GM20000 (cell line): ENCODE measurements at places on chromosomes 1 and 21.

GRCh38 chr1:159866066-159866465 lies 3.6 kb upstream of the VSIG8 start:
- no peak for DNase-seq

DNA sequence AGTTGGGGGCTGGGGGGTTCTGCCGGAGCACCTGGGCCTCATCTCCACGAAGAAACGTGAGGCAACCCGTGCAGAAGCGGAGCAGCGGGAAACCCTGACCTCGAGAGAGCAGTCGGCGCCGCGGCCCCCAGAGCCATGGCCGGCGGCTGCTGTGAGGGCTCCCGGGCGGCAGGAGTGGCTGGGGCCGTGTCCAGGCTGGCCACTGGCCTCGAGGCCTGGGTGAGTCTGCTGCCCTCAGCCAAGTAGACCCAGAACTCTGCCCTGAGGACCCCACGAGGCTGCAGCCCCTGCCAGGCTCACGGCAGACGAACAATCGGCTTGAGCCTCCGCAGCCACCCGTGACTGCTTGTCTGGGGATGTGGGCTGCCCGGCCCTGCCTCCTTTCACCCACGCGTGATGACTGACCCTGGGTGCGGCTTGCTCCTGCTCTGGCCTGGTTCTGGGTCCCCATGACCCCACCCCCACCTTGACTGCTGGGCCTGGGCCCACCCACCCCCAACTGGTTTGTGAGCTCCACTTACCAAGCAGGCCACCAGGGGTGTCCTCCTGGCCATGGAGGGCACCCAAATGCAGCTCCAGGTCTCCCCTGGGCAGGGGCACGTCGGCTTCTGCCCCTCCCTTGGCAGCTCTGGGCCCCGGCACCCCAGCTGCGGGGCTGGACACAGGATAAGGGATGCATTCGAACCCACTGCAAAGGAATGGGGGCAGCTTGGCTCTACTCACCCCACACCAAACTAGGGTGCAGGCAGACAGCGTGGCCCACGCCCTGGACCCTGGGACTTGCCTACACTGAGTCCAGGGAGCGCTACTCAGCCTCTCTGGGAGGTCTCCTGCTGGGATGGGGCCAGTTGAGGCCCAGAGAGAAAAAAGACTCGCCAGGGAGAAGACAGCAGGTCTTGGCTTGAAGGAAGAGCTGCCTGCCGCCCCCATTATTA lies 34.2 kb downstream of the MORN1 start:
- no peak for DNase-seq

DNA sequence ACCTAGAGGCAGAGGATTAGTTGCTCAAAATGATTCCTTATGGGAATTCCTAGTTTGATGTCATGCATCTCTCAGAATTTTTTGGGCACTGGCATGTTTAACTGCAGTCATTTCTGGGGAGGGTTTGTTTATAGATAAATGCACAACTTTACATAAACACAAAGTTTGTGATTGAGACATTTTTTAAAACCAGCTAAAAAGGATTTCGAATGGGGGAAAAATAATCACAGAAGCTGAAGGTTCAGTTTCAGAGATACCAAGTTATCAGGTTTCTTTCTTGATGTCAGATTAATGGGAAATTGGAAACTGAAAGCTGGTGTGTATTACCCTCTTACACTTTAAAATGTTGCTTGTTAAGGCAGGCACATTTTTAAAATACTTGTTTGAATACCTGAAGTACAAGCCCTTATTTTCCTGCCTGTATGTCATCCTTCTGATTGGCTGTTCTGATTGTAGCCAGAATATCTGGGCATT lies 72.1 kb downstream of the DISP1 start:
- DNase-seq, result no peak

- no peak for DNase-seq
Measured at GRCh38 chr1:177902266-177902665, 67.6 kb downstream of the SEC16B start.

DNA sequence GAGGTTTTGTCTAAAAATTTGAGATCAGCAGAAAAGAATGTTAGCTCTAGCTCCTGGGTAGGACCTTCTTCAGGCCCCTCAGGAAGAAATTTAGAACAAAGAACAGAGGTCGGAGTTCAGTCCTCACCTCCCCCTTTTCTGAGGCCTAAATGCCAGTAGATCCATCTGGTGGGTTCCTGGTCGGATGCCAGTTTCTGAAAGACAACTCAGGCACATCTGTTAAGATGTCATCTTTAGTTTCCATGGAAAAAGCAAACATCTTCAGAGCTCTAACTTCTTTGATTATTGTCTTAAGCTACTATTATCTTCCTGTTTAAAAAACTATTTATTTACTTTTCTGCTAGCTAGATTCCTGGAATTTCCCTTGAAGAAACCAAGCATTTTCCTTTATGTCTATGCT lies 37.1 kb upstream of the USP25 start:
- DNase-seq, result no peak

DNA sequence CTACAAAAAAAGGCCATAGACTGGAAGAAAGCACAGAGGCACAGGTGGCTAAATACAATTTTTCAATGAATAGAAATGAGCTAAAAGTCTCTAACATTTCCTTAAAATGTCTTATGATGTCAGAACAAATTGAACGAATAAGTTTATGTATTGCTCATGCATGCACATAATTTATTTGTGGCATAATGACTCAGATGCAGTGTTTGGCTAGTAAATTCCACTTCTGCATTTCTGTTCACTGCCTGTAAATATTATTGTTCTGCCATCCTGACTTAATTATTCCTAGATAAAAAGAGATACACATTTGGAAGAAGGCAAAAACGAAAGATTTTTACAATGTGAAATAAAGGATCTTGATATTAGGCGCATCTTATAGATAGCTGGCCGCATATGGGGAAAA lies 26.6 kb upstream of the EXO1 start:
- no peak for DNase-seq

- peak; percentile 35 for DNase-seq
Measured at GRCh38 chr1:219773775-219774174, 154.6 kb downstream of the SLC30A10 start.

- peak; percentile 24 for DNase-seq
Measured at GRCh38 chr21:14602382-14602958, 56.4 kb upstream of the SAMSN1 start.

DNA sequence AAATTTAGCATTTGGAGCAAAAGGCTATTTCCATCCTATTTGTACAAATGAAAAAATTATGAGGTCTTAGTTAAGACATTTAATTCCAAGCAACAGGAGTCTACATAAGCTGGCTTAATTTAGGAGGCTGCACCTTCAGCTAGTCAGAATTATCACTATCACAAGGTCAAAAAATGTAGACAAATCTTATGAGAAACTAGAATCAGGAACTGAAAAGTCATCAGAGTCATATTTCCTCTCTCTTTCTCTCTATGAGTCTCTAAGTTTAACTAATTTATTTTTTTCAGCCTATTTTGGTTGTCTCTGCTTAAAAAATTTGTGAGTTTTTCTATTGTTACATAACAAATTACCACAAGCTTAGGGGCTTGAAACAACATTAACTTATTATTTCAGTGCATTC lies 807.1 kb upstream of the PRMT6 start:
- no peak for DNase-seq

DNA sequence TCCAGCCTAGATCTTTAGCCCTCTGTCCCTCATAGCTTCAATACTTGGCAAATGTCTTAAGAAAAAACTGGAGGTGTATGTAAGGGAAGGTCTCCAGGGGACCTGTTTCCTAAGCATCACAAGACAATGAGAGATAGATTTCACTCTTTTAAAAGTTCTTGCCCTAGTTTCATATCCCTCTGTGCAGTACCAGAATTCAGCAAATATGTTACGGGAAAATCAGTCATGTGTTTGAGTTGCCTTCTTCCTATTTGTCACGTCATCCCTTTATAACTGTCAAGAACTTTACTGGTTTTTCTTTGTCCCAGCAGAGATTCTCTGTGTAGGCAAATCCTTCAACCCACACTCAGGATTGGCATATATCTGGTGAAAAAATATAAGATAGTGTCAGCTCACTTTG lies 32.3 kb downstream of the DNASE2B start:
- no peak for DNase-seq

GRCh38 chr1:18110968-18111367 lies 3.4 kb downstream of the IGSF21 start:
- no peak for DNase-seq

DNA sequence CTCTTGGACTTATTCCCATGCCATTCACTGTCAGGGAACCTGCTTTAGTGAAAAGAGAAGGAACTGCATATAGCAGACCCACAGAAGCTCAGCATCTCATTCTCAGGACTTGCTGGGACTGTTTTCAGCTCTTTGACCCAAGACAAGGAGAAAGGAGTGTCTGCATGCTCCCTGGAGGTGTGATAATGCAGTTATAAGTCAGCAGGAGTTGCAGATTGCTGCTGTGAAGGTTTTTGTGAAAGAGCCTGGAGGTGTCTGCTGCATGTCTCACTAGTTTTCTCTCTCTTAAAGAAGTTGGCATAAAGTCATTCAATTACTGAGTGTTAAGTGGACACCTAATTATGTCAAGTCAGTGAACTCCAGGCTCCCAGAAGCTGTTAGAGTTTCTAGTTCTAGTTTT lies 343.4 kb downstream of the BRINP2 start:
- DNase-seq, result no peak

GRCh38 chr1:155166051-155166470 lies 7.0 kb downstream of the KRTCAP2 start:
- no peak for DNase-seq

- no peak for DNase-seq
Measured at GRCh38 chr1:94773296-94773809, 46.8 kb upstream of the SLC44A3 start.

DNA sequence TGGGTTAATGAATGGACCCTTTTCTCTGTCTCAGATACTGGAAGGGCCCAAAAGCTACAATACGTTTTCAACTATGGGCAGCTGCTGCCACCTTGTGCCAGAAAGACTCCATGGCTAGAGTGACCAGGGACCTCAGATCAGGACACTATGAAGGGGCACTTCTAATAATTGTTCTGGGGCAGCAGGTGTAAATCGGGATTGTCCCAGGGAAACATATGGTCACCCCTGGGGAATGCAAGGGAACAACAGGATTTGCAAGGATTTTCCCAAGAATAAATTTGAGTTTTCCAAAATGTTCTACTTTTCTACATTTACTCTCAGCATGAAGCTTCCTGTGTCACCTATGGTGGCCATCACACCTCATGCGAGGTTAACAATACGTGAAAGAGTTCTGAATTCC lies 12.0 kb upstream of the FCAMR start:
- peak; percentile 76 for DNase-seq

- DNase-seq, result peak; percentile 44
Measured at GRCh38 chr1:172719694-172720138, 60.8 kb downstream of the FASLG start.

DNA sequence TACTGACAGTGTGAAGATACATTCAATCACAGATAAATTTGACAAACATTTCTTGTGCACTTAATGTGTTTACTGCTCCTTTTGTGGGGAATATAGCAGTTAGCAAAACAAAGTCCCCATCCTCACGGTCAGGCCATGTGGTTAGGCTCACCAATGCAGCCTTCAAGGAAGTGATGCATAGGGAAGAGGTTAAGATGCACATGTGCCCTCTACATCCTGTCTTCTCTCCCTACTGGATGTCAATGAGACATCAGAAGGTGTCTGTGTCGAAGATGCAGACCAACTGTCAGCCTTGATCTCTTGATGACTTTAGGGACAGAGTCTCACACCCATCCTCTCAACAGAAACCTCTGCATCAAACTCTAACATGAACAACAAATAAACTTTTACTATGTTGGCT lies 78.7 kb downstream of the FH start:
- no peak for DNase-seq

DNA sequence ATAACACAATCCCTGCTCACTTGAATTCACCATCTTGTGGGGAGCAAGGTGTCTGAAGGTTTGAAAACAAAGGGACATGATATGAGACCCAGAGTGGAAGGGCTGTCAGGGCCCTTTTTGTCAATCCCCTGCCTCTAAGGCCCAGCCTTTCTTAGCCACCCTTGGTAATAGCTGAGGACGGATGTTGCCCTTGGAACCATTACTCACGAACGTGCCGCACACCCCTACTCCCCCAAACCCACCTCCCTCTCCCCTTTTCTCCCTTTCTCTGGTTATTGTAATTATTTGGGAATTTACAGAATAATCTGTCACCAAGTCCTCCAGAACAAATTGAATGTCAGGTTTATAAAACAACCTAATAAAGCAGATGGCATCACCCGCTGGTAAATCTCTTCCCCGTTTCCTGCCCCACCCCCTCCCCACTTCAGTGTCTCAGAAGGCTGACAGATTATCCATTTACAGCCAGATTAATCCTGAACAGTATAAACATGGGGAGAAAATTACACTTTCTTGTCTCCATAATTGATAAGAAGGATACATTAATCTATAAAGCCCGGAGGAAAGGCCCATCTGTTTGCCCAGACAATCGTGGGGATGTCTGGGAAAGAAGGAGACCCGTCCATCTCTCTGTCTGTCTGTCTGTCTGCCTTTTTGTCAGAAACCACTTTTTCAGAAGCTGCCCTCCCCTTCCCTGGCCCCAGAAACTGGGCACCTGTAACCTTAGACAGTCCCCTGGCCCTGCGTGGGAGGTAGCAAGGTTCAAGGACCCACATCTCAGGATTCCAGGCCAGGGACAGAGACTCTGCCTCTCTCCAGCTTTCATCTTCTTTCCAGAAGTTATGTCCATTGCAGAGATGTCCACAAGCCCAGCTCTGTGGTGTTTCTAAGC lies 60.6 kb upstream of the CD34 start:
- DNase-seq, result no peak

- no peak for DNase-seq
Measured at GRCh38 chr21:42189860-42190485, 29.0 kb upstream of the ABCG1 start.

DNA sequence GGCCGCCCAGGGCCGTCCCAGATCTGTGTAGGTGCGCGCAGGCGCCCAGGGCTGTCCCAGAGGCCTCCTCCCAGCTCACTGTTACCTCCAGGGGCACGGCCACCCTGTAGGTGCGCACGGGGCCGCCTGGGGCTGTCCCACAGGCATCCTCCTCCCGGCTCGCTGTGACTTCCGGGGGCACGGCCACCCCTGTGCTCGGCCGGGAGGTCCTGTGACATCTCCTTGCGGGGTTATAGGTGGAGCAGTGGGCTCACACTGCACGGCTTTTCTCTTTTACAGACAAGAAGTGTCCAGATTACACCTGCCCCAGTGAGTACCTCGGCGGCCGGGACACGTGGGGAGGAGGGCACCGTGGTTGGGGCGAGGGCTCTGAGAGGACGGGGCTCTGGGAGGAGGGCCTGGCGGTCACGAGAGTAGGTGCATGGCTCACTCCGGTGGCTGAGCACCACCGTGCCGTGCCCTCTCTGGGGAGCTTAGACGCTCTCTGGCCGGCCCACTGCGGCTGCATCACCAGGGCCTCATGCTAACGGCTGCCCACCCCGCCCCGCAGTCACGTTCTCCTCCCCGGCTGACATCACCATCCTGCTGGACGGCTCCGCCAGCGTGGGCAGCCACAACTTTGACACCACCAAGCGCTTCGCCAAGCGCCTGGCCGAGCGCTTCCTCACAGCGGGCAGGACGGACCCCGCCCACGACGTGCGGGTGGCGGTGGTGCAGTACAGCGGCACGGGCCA lies 21.4 kb downstream of the COL6A1 start:
- no peak for DNase-seq

GRCh38 chr1:21340230-21340945 lies 50.1 kb upstream of the ECE1 start:
- DNase-seq, result no peak

- no peak for DNase-seq
Measured at GRCh38 chr1:16298653-16299052, 53.6 kb downstream of the FBXO42 start.

- DNase-seq, result no peak
Measured at GRCh38 chr1:3017440-3018050, 3.7 kb upstream of the ACTRT2 start.

GRCh38 chr1:3014443-3015268 lies 6.6 kb upstream of the ACTRT2 start:
- no peak for DNase-seq
